Colonic mucosa (tissue), 4 donors: ENCODE measurements at places on chromosomes 16 and 17. TPM values are rescaled to one million over a fixed set of nuclear protein-coding genes. Genes with fewer than 3 reads are reported as not detected.

DNA sequence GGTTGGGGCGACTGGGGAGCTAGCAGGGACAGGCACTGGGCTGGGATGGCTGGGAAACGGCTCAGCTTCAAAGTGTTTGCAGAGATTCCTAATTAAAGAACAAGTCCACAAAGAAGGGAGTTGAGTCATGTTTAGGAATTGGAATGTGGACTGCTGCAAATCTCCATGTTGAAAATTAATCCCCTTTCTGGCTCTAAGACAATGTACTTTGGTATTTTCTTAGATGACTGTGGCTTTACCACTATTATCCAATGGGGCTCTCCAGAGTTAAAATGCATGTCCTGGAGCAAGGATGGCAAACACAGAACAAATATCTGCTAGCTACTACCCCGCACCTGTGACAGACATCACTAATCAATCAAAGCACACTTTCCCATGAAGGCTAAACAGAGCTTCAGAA is 22.2 kb upstream of the WSCD1 start:
- no peaks in the 10 kb centered on the region for H3K27me3 ChIP-seq
- no peaks in the 10 kb centered on the region for H3K4me1 ChIP-seq
- H3K36me3 ChIP-seq = no peaks in the 10 kb centered on the region
- no peak overlapping the region for H3K27ac ChIP-seq

GRCh38 chr16:22252317-22252716 is 44.9 kb upstream of the POLR3E start:
- no peaks in the 10 kb centered on the region for H3K4me1 ChIP-seq
- H3K36me3 ChIP-seq = peaks cover 9% of the 10 kb centered on the region
- H3K27ac ChIP-seq = no peak overlapping the region
- no peak for DNase-seq
- no peaks in the 10 kb centered on the region for H3K27me3 ChIP-seq

Gene PPL
- 11.5 TPM for total RNA-seq

DNA sequence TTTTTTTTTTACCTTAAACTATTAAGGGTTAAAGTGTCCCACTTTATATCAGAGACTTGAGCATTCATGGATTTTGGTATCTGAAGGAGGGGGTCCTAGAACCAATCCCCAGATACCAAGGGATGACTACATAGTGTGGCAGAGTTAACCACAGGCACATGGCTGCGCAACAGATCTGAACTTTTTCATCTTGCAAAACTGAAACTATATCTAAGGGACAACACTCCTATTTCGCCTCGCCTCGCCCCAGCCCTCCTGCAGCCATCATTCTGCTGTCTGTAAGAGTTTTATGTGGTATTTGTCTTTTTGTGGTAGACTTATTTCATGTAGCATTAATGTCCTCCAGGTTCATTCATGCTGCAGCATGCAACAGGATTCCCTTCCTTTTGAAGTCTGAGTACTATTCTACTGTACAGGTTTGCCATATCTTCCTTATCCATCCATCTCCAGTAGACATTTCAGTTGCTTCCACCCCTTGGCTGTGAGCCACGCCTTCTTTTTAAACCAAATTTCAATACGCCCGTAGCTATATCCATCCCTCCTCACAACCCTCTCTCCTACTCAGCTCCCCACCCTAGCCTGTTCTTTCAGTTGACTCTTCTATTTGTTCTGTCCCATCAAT is 53.2 kb downstream of the AMFR start:
- H3K4me1 ChIP-seq = no peaks in the 10 kb centered on the region
- no peaks in the 10 kb centered on the region for H3K27me3 ChIP-seq
- DNase-seq = no peak
- H3K27ac ChIP-seq = no peak overlapping the region
- H3K36me3 ChIP-seq = no peaks in the 10 kb centered on the region

DNA sequence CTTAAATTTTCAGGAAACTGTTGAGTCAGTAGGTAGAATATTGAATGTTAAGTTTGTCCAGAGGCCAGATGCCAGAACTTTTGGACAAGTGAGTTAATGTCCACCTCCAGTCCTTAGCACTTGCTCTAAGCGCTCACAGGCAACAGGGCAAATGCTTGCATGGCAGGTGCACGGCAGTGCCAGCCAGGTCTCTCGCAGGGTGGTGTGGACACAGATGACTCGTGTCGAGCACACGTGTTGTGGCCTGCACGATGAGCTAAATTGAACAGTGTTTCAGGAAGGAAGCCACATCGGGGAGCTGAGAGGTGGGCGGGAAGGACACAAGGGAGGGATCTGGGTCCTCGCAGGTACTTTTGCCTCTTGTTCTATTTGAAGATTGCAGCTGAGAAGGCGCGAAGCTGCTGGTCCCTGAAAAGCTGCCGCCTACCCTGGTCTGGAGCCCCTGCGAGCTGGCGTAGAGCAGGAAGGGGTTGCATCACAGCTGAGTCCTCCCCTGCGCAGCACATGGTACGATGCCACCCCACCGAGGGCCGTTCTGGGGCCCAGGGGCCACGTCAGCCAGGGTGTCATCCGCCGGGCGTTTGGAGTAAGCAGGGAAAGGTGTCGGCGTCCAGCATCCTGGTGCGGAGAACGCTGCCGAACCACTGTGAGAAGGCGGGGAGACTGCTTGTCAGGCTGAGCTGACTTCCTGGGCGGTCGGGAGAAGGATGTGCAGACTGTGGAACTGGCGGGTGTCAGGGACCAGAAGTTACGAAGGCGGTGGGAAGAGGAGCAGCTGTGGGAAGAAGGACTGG is 6.3 kb downstream of the RAB40C start:
- no peak overlapping the region for H3K4me3 ChIP-seq
- H3K4me1 ChIP-seq = peaks cover 25% of the 10 kb centered on the region
- no peaks in the 10 kb centered on the region for H3K27me3 ChIP-seq
- no peak overlapping the region for H3K27ac ChIP-seq
- H3K36me3 ChIP-seq = no peaks in the 10 kb centered on the region

Gene NOL11
- total RNA-seq = 43.3 TPM

DNA sequence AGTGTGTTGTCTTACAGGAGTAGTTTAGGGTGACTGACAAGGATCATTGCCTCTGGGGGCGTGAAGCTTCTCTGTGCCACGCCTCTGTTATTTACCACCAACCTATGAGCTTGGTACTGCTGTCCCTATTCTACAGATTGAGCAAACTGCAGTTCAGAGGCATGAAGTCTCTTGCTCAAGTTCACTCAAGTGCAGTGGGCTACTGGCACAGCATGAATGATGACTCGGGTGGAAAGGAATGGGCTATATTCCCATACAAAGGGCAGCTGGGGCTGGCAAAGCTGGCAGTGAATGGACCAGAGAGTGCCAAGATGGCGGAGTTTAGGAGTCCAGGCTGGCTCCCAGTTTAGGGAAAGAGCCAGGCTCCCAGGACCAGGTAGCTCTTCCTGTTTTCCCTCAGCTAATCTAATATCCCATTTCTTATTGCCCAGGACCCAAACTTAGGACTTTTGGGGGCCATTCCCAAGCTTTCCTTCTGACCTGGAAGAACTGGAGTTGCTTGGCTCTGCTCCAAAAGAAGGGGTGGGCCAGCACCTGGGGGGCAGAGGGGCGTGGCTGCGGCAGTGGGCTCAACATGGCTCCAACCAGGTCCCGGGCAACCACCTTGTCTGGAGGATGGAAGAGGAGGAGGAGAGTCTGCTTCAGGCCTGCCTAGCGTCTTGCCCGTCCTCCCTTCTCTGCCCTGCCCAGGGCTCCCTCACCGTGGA is 12.9 kb downstream of the PLK1 start:
- H3K4me1 ChIP-seq = no peaks in the 10 kb centered on the region
- peaks cover 6% of the 10 kb centered on the region for H3K36me3 ChIP-seq
- H3K27ac ChIP-seq = no peak overlapping the region
- no peaks in the 10 kb centered on the region for H3K27me3 ChIP-seq

Gene RNF222
- not detected for total RNA-seq

- H3K4me1 ChIP-seq = no peaks in the 10 kb centered on the region
- no peak overlapping the region for H3K4me3 ChIP-seq
- no peak overlapping the region for H3K27ac ChIP-seq
- no peaks in the 10 kb centered on the region for H3K36me3 ChIP-seq
- no peak for DNase-seq
These were observed 123.1 kb downstream of the NPIPB5 start for GRCh38 chr16:22633799-22634198.

Gene C16orf92
- total RNA-seq = not detected

GRCh38 chr16:63606778-63607177 is 1515.1 kb downstream of the CDH11 start:
- H3K4me3 ChIP-seq = no peak overlapping the region
- H3K27ac ChIP-seq = no peak overlapping the region
- H3K36me3 ChIP-seq = no peaks in the 10 kb centered on the region
- DNase-seq = no peak
- no peaks in the 10 kb centered on the region for H3K27me3 ChIP-seq

DNA sequence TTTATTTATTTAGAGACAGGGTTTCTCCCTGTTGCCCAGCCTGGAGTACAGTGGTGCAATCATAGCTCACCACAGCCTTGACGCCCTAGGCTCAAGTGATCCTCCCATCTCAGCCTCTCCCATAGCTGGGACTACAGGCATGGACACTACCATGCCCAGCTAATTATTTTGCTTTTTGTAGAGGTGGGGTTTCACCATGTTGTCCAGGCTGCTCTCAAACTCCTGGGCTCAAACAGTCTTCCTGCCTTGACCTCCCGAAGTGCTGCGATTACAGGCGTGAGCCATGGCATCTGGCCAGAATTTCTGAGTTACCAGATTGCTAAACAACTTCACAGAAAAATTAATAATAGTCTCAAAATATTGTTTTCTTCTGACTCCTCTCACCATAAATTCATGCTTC is 21.7 kb downstream of the MOSMO start:
- no peak for DNase-seq
- no peak overlapping the region for H3K4me3 ChIP-seq
- H3K27me3 ChIP-seq = no peaks in the 10 kb centered on the region
- no peaks in the 10 kb centered on the region for H3K36me3 ChIP-seq
- no peak overlapping the region for H3K27ac ChIP-seq

GRCh38 chr16:49483651-49484450 is 110.2 kb downstream of the C16orf78 start:
- peak overlapping the region; percentile 11 for H3K4me3 ChIP-seq
- H3K27me3 ChIP-seq = no peaks in the 10 kb centered on the region
- H3K36me3 ChIP-seq = no peaks in the 10 kb centered on the region
- no peak for DNase-seq
- H3K4me1 ChIP-seq = no peaks in the 10 kb centered on the region

DNA sequence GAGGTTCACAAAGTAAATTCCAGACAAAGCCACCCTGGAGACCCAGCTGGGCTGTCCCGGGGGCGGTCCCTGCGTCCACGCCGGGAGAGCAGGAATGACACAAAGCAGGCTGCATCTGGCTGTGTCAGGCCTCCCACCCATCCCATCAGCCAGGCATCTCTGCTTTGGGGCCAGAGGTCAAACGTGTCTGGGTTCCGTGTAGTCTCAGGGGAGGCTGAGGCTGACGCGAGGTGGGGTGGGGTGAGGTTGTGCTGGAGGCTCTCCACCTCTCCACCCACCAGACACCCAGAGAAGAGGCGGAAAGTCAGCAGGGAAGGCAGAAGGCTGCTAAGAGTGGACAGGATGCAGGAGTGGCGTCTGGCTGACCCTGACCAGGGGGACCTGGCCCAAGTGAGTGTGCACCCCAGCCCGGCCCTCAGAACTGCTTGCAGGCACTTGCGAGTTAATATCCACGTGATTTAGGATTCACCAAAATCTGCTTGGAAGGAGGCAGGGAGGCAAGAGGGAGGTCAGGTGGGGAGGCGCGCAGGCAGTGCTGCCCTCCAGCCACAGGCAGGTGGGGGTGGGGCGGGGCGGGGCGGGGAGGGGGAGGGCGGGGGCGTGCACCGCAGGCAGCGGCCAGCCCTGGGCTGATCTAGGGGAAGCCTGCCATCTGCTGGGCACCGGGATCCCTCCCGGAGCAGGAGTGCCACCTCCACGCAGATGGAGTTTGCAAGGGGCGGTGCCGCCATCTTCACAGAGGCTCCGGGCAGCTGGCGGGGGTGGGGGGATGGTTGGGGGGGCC is 44.3 kb downstream of the TBC1D16 start:
- no peaks in the 10 kb centered on the region for H3K36me3 ChIP-seq
- peak; percentile 92 for DNase-seq
- H3K4me3 ChIP-seq = peak overlapping the region; percentile 35

DNA sequence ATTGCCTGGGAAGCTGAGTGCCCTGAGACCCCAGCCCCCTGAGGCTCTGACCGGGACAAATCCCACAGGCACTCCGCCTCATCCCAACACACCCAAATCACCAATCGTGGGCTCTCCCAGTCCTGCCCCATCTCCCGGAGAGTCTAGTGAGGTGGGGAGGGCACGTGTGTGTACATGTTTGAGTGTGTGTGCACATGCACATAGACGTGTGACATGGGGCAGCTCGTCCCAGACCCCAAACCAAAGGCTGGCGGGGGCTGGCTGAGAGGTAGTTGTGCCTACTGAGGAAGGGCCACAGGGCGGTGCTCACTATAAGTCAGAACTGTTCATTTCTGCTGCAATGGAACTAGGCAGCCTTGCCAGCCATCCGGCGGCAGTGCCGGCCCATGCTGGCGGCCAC is 8.6 kb downstream of the SNAI3 start:
- DNase-seq = no peak

Gene TP53TG3
- not detected for total RNA-seq

DNA sequence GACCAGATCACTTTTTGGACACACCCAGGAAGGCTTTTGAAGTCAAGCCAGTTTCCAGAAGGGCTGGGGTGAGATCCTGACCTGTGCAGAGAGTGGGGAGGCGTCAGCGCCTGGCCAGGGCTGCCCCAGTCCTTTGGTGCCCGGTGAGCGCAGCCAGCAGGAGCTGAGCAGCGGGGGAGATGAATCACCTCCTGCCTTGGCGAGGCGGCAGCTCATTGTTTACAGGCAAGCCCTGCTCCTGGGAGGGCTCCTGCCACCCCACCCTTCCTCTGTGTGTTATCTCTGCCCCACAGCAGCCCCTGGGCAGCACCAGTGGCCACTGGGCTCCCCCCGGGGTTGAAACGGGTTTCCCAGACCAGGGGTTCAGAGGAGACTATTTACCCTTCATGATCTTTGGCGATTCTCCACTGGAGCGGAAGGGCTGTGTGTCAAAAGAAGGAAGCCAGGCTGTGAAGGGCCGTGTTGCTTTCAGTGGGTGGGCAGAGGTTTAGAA is 14.1 kb upstream of the ITGB4 start:
- peaks cover 12% of the 10 kb centered on the region for H3K36me3 ChIP-seq
- H3K27me3 ChIP-seq = no peaks in the 10 kb centered on the region
- H3K4me3 ChIP-seq = no peak overlapping the region

- no peaks in the 10 kb centered on the region for H3K27me3 ChIP-seq
- H3K27ac ChIP-seq = no peak overlapping the region
- peaks cover 19% of the 10 kb centered on the region for H3K36me3 ChIP-seq
- no peak for DNase-seq
These were observed 88.6 kb downstream of the ABR start for GRCh38 chr17:1091190-1091534.

Gene KRT40
- total RNA-seq = 0.32 TPM
